ENCODE measurements at places on chromosomes 13 and 19.

GRCh38 chr13:47897411-47898050 is 103.5 kb downstream of the SUCLA2 start:
- H3K27me3 ChIP-seq = no peaks in the 10 kb centered on the region
- H3K36me3 ChIP-seq = peaks cover 10% of the 10 kb centered on the region
- no peaks in the 10 kb centered on the region for H3K4me1 ChIP-seq
- no peak overlapping the region for H3K4me3 ChIP-seq
- no peak overlapping the region for H3K27ac ChIP-seq

- DNase-seq = no peak
- H3K4me3 ChIP-seq = no peak overlapping the region
- H3K27me3 ChIP-seq = no peaks in the 10 kb centered on the region
- no peaks in the 10 kb centered on the region for H3K36me3 ChIP-seq
- H3K4me1 ChIP-seq = peaks cover 74% of the 10 kb centered on the region
These were observed 40.7 kb upstream of the DOCK9 start for GRCh38 chr13:99018418-99019180.

- H3K27me3 ChIP-seq = no peaks in the 10 kb centered on the region
- peak within 1 kb of the TSS; percentile 87 for H3K4me3 ChIP-seq
- DNase-seq = peak; percentile 97
- peak within 1 kb of the TSS; percentile 97 for H3K27ac ChIP-seq
- peaks cover 10% of the 10 kb centered on the region for H3K4me1 ChIP-seq
These were observed at the start of gene OCEL1 for GRCh38 chr19:17226002-17226933. TSS of gene OCEL1 (plus strand) at chr19:17226226. CDS start at chr19:17226248, 22 bp downstream.

DNA sequence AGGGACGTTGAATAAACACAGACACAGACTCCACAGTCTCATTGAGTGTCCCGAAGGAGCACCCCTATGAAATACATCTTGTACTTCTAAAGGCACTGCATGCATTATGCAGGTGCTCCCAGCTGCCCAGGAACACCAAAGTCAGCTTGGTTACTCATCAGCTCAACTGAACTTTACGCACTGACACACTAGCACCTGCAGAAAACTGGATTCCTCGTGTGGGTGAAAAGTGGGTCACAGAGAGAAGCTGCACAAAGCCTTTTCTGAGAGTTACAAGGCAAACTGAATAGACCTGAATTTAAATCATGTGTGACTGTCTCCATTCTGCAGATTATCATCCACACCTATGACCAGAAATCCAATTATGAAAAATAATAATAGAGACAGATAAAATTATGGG is 527.5 kb upstream of the NBEA start:
- H3K4me3 ChIP-seq = no peak overlapping the region
- no peaks in the 10 kb centered on the region for H3K36me3 ChIP-seq
- H3K4me1 ChIP-seq = no peaks in the 10 kb centered on the region
- DNase-seq = no peak
- H3K27ac ChIP-seq = no peak overlapping the region

DNA sequence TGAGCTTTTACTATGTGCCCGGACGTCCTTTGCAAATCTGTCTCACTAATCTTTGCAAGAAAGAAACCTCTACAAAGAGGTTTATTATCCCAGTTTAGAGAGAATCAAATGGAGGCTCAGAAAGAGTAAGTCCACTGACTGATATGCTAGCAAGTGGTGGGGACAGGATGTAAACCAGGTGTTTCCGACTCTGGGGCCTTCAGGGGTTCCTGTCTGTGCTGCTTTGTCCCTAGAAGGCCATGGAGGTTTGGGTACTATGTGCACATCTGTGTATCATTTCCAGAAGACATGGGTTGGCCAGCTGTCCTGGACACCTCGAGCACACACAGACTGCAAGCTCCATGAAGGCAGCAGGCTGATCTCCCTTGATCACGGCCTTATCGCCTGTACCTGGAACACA is 1.2 kb upstream of the KPTN start:
- H3K4me3 ChIP-seq = peak overlapping the region; percentile 95
- no peak for DNase-seq
- H3K36me3 ChIP-seq = peaks cover 57% of the 10 kb centered on the region
- no peaks in the 10 kb centered on the region for H3K27me3 ChIP-seq
- H3K4me1 ChIP-seq = peaks cover 34% of the 10 kb centered on the region
- peak overlapping the region; percentile 100 for H3K27ac ChIP-seq

- peaks cover 37% of the 10 kb centered on the region for H3K4me1 ChIP-seq
- H3K4me3 ChIP-seq = peak overlapping the region; percentile 44
- peak overlapping the region; percentile 95 for H3K27ac ChIP-seq
- no peaks in the 10 kb centered on the region for H3K36me3 ChIP-seq
These were observed 18.4 kb upstream of the MYCBP2 start for GRCh38 chr13:77345150-77345780.

GRCh38 chr19:12657966-12658365 is 8.6 kb downstream of the MAN2B1 start:
- no peak overlapping the region for H3K27ac ChIP-seq
- no peaks in the 10 kb centered on the region for H3K4me1 ChIP-seq
- H3K36me3 ChIP-seq = peaks cover 81% of the 10 kb centered on the region
- no peak for DNase-seq

GRCh38 chr13:92947770-92948434 is 278.7 kb upstream of the GPC6 start:
- DNase-seq = no peak
- no peak overlapping the region for H3K4me3 ChIP-seq
- H3K27ac ChIP-seq = no peak overlapping the region
- no peaks in the 10 kb centered on the region for H3K27me3 ChIP-seq

- H3K4me3 ChIP-seq = no peak overlapping the region
- no peaks in the 10 kb centered on the region for H3K27me3 ChIP-seq
- no peaks in the 10 kb centered on the region for H3K36me3 ChIP-seq
These were observed 155.2 kb downstream of the ZIC5 start for GRCh38 chr13:99816321-99816720.

- H3K4me3 ChIP-seq = no peak overlapping the region
- no peaks in the 10 kb centered on the region for H3K36me3 ChIP-seq
- peaks cover 6% of the 10 kb centered on the region for H3K4me1 ChIP-seq
- no peak overlapping the region for H3K27ac ChIP-seq
- DNase-seq = no peak
- H3K27me3 ChIP-seq = peaks cover 6% of the 10 kb centered on the region
These were observed 18.0 kb downstream of the PRR36 start for GRCh38 chr19:7856109-7856591.

DNA sequence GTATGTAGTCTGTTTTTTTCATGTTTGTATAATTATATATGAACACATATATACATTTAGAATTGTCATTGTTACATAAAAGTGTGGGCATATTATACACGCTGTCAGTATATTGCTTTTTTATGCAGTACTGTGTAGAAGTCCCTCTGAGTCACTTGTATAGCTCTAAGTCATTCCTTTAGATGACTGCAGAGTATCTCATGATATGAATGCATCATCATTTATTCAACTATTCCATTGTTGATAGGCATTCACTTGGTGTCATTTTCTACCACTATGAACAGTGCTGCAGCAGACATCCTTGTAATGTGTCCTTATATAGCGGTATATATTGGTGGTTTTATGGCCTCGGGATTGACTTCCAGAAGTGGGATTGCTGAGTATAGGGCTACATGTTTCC is 15.3 kb downstream of the RFXAP start:
- no peak overlapping the region for H3K27ac ChIP-seq
- no peak overlapping the region for H3K4me3 ChIP-seq
- no peaks in the 10 kb centered on the region for H3K27me3 ChIP-seq
- peaks cover 2% of the 10 kb centered on the region for H3K4me1 ChIP-seq

DNA sequence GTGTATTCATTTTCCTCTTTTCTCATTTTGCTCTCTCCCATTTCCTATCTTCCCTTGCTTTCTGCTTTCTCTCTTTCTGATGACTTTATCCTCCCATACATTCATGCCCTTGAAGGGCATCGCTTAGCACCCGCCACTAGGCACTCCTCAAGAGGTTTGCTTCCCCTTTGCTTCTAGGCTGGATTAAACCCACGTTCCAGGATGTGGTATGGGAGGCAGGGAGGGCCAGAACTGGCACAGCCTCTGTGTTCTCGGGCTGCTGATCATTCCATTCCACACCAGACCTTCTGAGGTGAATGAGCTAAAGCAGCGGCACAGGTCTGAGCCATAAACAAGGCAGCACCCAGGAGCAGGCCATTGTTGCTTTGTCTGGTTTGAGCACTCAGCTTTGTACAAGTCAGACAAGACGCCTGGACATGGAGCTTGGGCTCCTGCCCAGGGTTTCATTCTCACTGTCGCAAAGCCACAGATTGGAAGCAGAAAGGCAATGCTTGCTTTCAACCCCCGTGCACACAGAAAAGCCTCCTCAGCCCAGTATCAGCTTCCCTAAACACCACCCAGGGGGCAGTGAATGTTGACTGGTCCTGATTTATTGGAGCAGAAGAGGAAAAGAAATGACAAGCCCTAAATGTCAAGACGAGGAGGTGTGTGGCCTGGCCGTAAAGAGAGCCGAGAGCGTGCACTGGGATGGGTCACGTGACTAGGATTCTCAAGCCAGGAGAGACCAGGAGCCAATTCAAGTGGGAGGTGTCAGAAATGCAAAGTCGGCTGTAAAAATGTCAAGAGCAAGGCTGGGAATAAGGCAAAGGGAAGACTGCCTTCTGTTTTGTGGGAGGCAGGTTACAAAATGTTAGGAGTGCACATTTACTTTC is 218.0 kb upstream of the SERP2 start:
- no peak for DNase-seq
- no peak overlapping the region for H3K4me3 ChIP-seq
- no peak overlapping the region for H3K27ac ChIP-seq
- H3K27me3 ChIP-seq = no peaks in the 10 kb centered on the region

GRCh38 chr13:71607575-71607974 is 259.4 kb downstream of the DACH1 start:
- H3K4me1 ChIP-seq = peaks cover 3% of the 10 kb centered on the region
- H3K27ac ChIP-seq = no peak overlapping the region
- no peak overlapping the region for H3K4me3 ChIP-seq
- no peaks in the 10 kb centered on the region for H3K36me3 ChIP-seq
- no peaks in the 10 kb centered on the region for H3K27me3 ChIP-seq

DNA sequence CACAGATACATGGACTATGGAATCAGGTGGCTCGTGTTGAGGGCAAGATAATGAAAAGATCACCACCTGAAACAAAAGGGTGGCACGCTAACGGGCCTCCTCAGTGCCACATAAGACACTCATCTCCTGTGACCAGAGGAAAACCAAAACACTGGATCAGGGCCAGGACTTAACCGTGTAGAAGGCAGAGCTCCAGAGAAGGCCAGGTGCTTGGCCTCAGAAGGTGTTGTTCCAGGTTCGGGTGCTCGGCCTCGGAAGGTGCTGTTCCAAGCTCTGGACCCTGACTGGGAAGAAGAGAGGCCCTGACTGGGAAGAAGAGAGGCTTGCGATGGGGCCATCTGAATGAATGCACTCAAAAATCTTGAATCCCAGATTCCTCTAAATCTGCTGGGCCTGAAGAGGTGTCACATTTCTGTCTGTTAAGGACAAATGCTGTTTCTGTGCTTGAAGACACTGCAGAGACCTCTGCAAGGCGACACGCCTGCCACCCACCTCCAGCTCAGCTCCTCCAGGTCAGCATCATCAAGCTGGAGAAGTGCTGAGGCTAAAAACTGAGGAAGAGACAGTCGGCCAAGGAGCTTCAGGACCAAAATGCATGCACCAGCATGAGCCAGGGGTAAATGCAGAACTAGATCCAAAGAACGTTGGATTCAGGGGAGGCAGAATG is 2.7 kb upstream of the RASA3 start:
- no peak overlapping the region for H3K4me3 ChIP-seq
- no peak for DNase-seq
- no peaks in the 10 kb centered on the region for H3K27me3 ChIP-seq
- no peak overlapping the region for H3K27ac ChIP-seq
- peaks cover 34% of the 10 kb centered on the region for H3K4me1 ChIP-seq
